ENCODE measurements at places on chromosomes 5 and 9.

DNA sequence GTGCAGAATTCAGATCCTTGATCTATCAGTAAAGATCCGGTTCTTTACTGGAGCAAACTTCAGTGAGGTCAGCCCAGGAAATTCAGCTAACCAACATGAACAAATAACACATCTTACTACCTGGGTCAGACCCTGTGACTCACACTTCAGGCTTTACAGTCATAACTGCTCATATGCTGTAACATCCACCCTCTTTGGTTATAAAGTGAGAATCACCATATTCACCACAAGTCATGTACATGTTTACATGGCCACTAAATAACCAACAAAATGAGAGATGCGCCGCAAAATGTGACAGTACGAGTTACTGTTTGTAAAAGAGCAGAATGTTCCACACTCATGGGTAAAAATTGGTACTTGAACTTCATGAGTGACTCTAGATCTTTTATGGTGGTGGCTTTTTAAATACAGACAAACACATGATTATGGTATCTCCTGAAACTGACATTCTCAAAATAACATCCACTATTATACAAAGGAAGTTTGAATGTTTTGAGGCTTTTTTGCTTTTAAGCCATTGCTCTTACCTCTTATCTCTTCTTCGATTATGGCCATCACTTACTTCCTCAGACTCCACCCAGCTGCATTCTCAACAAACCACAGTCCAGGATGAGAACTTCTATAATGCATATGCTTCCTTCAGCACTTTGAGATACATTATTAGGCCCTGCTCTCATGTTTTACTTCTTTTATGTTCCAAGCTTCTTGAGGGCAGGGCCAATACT is 516.6 kb downstream of the RAB3C start:
- no peak for DNase-seq

DNA sequence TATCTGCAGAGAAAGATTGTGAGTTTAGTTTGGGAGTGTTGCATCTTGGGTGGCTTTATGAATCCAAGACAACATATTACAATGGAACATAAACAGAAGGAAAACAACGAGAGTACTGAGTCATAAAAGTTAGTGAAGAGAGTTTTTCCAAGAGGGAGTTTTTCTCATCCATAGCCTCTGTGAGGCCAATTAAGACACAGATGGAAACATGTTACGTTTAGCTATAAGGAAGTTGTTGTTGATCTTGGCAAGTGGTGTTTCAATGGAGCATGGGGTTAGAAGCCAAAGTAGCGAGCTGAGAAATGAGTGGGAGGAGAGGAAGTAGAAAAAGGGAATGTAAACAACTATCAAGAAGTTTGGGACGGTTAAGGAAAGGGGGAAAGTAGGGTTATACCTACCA is 53.3 kb upstream of the SPATA31D4 start:
- no peak for DNase-seq

DNA sequence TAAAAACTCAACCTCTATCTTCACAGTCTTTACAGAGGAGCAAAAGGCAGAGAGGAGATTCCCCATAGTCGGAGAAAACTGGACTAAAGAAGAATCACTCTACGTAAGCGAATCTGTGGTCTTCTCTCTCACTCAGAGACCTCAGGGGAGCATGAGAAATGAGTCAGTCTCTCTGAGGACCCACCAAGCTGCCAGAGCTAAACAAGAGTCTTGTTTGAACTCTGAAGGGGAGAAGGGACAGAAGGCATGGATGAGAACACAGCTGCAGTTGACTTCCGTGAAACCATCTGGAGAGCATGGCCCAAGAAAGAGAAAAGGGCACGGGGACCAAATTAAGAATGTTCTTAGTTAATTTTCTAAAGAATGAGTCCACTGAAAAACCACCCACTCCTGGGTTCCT is 12.8 kb upstream of the MAN2A1 start:
- DNase-seq, result no peak

DNA sequence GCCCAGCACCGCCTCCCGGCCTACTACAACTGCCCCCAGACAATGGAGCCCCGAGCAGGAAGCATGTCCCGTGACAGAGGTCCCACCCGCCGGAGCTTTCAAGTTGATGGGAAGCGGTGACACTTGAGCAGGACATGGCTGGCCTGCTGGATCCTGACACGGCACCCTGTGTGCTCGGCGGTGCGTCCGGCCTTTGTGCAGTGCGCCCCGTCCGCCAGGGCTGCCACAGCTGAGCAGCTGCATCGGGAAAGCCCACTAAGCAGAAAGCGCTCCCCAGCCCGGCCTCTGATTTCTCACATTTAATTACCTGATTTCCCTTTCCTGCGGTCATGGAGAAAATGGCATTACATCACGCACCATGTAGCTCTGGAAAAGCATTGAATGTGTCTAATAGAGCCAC is 611.9 kb downstream of the IRX1 start:
- no peak for DNase-seq

GRCh38 chr9:128721487-128722010 is 2.4 kb downstream of the ZDHHC12 start:
- DNase-seq, result no peak

DNA sequence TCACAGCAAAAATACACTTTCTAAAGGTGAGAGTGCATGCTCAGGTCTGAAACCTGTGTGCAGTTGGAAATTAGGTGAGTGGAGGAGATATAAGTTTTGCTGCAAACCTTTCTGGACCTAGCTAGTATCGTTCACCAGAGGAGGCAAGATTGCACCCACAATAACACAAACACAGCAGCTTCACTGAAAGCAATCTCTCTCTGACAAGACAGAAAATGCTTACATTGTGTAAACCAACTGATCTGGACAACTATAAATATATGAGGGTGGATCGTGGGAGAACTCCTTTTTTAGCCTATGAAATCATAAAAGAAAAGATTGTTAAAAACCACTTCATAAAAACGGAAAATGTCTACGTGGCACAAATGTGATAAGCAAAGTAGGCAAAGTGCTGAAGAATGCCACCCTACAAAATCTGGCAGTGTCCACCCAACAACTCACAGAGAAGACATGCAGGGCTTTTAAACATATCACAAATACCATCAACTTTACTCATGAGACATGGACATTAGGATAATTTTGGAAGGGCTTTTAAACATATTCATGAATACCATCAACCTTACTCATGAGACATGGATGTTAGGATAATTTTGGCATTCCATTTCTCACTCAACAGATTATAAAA is 134.3 kb downstream of the CDH18 start:
- no peak for DNase-seq

DNA sequence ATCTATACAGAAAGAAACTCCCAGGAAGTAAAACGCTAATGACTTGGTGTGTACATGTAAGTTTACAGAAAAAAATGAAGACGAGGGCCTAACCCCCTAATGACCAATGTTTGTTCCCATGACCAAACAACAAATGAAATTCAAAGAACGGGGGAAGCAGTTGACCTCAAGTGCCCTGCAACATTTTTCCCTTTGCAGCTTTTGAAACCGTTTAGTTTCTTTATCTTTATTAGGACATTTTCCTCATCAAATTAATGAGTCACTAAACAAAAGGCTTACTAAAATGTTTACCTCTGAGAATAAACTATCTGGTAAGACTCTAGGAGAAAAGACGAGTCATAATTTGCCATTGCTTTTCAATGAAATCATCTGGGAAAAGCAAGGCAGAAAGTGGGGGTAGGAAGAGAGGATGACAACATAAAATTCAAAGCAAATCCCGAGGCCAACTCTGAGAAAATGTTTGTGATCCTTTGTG is 57.4 kb downstream of the LHFPL2 start:
- no peak for DNase-seq

DNA sequence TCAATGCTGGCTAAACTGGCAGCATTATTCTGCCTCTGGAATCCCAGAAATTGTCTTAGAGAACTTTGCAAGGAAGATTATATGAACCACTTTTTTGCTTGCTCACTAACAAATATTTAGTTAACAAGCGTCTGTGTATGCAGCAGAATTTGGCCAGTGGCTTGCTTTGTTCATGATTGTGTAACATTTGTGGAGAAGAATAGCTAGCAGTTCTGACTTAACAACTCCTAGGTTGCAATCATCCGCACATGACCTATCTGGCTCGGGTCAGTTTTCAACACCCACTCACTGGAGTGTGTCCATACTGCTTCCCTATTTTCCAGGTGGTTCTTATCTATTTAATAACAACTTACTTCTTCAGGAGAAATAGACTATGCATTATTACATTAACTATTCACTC is 98.5 kb downstream of the SNX18 start:
- DNase-seq, result no peak

GRCh38 chr5:132073231-132074013 is at the start of gene CSF2:
TSS of gene CSF2 (plus strand) at chr5:132073789. CDS start at chr5:132073824, 35 bp downstream.
- DNase-seq, result no peak

- no peak for DNase-seq
These were observed 90.9 kb upstream of the COX7C start for GRCh38 chr5:86526811-86527348.

- DNase-seq, result no peak
These were observed 86.4 kb upstream of the CDH6 start for GRCh38 chr5:31107091-31107518.

GRCh38 chr5:96070622-96071225 is 109.1 kb upstream of the ELL2 start:
- no peak for DNase-seq

- no peak for DNase-seq
These were observed 2230.0 kb downstream of the MAT2B start for GRCh38 chr5:165735388-165735787.

DNA sequence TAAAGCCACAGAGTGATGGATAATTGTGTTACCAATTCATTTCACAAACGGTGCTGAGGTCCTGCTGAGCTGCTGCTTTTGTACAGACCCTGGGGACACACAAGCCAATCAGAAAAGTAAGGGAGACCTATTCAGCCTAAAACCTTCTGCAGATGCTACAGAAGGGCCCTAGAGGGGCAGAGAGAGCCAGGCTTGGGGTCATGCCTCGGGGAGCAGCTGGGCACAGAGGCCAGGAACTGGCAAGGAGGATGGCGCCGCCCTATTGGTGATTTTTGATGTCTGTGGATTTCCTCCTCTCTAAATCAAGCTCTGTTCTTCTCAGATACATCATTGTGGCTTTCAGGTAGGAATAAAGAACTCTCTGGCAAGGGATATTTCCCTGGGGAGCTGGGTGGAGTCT is 181.9 kb downstream of the ZNF462 start:
- no peak for DNase-seq

- no peak for DNase-seq
These were observed 118.7 kb upstream of the BOD1 start for GRCh38 chr5:173735184-173735583.

DNA sequence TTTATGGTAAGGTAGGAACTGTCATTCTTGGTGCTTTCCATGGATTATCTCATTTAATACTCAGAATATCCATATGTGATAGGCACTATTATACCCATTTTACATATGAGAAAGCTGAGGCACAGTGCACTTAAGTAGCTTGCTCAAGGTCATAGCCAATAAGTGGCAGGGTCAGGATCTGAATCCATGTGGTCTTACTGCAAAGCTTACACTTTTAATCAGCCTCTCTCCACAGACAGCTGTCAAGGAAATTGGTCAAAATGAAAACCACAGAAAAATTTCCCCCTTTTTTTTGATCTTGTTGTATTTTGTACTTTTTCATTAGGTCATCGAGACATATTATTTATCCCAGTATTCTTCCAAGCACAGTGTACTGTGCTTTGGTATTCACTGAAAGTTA is 78.5 kb downstream of the ERCC6L2 start:
- no peak for DNase-seq

- no peak for DNase-seq
These were observed 1.7 kb downstream of the MYORG start for GRCh38 chr9:34374905-34375552.

DNA sequence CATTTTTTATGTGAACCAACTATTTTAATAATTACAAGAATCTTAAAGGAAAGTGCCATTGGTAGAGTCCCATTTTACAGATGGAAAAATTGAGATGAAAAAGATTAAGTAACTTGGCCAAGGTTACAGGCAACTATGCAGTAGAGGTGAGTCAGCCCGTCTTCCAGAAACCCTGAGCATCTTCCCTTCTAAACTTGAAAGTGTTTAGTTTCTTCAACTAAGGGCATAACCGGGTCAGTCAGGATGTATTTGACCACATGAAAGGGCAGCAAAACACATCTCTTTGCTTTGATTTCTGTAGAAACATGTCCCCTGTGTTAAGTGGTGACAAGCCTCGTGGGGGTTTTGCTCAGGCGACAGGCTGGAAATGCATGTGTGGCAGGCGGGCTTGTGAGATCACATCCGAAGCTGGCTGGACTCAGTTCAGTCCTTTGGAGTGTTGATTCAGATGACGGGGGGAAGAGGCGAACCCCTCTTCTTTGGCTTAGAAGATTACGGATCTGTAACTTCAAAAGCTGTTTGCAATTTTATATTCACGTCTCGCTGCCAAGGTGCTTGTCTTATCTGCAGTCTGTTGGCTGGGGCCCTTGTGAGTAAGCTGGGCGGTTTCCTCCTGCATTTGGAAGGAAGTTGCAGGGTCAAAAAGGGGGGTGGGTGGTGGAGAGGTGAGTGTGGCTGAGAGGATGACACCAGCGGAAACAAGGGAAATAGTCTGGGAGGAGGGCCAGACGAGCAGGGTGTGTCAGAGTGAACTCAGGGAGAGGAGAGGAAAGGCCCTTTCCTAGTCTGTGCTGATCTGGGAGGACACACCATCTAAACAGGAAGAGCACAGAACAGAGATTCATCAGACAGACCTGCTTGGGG is 78.9 kb upstream of the RPS23 start:
- peak; percentile 85 for DNase-seq

- no peak for DNase-seq
These were observed 137.9 kb upstream of the TRIM32 start for GRCh38 chr9:116549061-116549664.

DNA sequence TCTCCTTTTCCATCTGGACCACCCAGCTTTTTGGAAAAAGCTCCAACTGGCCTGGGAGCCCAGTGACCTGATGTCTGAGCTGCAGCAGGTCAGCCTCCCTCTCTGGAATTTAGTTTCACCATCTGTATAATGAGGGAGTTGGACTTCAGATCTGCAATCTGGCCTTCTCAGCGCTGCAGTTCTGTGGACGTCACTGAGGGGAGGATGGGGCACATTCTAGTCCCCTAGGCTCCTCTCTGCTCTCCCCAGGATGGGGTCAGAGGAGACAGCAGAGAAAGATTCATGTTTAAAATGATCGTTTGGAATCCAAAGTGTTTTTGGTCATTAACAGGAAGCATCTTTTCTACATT is 10.2 kb downstream of the OR13J1 start:
- no peak for DNase-seq

GRCh38 chr9:8724284-8725018 is 924.9 kb upstream of the DMAC1 start:
- DNase-seq, result no peak

GRCh38 chr9:135098400-135099105 is 11.1 kb downstream of the OLFM1 start:
- DNase-seq, result no peak

GRCh38 chr5:179378441-179379271 is 33.4 kb upstream of the ADAMTS2 start:
- DNase-seq, result no peak

DNA sequence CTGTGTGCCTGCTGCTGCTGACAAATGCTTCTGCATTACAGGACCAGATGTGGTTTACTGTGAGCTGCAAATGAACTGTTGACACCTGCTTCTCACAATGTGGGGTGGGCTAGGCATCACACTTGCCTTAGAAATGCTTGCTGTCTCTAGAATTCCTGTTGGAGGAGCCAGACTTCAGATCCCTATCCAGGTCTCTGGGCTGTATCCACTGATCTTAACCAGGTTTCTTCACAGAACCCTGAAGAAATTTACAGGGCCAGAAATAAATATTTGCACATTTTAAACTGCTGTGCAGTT is 255.4 kb downstream of the FAM114A2 start:
- DNase-seq, result no peak

GRCh38 chr5:32173267-32174010 is 680 bp downstream of the GOLPH3 start:
- DNase-seq, result peak; percentile 81

Data from activated effector memory CD4-positive, alpha-beta T cell treated with anti-CD3 and anti-CD28 coated beads, Interleukin-2, amount 50 U/mL, for 16 hours (primary cell).